ENCODE measurements at places on chromosomes 1 and 21.

GRCh38 chr1:65066419-65066765, 81.6 kb upstream of the AK4 start:
- DNase-seq = no peak

GRCh38 chr1:207316622-207317391, 4.7 kb upstream of the CD55 start:
- no peak for DNase-seq

DNA sequence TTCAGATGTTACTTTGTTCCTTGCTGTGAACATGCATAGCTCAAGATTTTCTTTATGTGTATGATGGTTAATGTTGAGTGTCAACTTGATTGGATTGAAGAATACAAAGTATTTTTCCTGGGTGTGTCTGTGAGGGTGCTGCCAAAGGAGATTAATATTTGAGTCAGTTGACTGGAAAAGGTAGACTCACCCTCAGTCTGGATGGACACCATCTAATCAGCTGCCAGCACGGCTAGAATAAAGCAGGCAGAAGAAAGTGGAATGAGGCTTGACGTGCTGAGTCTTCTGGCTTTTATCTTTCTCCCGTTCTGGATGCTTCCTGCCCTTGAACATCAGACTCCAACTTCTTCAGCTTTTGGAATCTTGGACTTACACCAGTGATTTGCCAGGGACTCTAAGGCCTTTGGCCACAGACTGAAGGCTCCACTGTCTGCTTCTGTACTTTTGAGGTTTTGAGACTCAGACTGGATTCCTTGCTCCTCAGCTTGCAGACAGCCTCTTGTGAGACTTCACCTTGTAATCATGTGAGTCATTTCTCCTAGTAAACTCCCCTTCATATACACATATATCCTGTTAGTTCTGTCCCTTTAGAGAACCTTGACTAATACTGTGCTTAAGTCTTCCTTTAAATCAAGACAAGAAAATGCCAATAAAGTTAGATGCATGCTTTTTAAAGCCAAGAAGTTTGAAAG, 626.6 kb downstream of the KCNT2 start:
- DNase-seq = no peak

GRCh38 chr1:110291241-110292030, 47.7 kb upstream of the RBM15 start:
- no peak for DNase-seq

- no peak for DNase-seq
Observed at GRCh38 chr21:40652436-40652835, 194.5 kb downstream of the DSCAM start.

GRCh38 chr1:7570311-7570710, 200.8 kb upstream of the VAMP3 start:
- no peak for DNase-seq

- DNase-seq = no peak
Observed at GRCh38 chr1:210652329-210652954, 323.7 kb downstream of the HHAT start.

- no peak for DNase-seq
Observed at GRCh38 chr1:214615871-214616270, 12.9 kb downstream of the CENPF start.

DNA sequence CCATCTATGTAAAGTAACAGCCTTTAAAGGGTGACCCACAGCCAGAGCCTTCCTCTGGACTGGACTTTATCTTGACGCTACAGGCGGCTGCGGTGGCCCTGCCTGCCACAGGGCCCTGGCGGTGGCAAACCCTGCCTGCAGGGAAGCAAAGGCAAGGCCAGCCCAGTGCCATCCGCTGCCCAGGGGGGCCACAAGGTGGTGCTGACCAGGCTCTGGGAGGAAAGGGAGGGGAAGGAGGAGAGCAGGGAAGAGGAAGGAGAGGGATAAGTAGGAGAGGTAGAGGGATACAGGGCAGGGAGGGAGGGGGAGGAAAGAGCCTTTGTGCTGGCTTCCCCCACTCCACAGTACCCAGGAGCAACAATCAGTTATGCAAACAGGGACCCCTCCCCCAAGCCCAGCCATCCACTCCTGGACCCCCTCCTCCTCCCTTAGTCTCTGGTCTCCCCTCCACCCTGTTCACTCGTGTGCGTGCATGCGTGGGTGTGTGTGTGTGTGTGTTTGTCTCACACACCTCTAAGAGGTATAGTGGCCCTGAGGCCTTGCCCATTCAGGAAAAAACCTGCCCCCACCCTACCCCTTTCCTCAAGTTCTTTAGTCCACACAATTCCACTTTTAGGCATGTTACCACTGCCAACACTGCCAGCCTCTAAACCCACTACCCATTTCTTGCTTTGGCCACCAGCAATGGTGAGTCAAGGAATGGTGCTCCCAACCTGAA, 30.3 kb downstream of the SSBP3 start:
- DNase-seq = no peak

GRCh38 chr1:232306269-232306961, 323.5 kb downstream of the SIPA1L2 start:
- DNase-seq = no peak

- no peak for DNase-seq
Observed at GRCh38 chr1:17958704-17959103, 148.9 kb upstream of the IGSF21 start.

All from activated naive CD8-positive, alpha-beta T cell treated with anti-CD3 and anti-CD28 coated beads, Interleukin-2, amount 50 U/mL, for 16 hours (primary cell).